ENCODE measurements at places on chromosomes 4 and X. TPM values are rescaled to one million over a fixed set of nuclear protein-coding genes. Genes with fewer than 3 reads are reported as not detected.

- no peak overlapping the region for H3K27ac ChIP-seq
- no peaks in the 10 kb centered on the region for H3K36me3 ChIP-seq
- no peak overlapping the region for H3K4me3 ChIP-seq
- H3K27me3 ChIP-seq = no peaks in the 10 kb centered on the region
- DNase-seq = no peak
- no peaks in the 10 kb centered on the region for H3K4me1 ChIP-seq
Measured at GRCh38 chrX:31092476-31092875, 20.6 kb upstream of the FTHL17 start.

DNA sequence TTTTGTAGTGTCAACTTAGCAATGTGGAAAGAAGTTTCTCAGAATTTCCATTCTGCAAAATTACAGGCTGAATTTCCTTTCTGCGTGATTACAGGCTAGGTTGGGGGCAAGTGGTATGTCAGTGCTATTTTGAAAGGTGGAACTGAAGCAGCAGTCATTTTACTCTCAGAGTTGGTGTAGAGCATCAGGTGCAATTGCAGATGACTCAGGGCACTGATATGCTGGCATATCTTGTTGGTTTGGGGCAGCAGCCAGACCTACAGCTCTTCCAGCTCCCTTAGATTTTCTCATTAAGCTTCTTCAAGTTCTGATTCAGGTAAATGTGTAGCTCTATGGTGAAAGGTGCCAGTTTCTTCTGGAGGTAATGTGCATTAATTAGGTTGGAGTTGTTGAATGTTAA lies 930.7 kb upstream of the PCDH10 start:
- no peak for DNase-seq
- H3K36me3 ChIP-seq = no peaks in the 10 kb centered on the region
- H3K4me1 ChIP-seq = no peaks in the 10 kb centered on the region
- H3K27me3 ChIP-seq = no peaks in the 10 kb centered on the region

DNA sequence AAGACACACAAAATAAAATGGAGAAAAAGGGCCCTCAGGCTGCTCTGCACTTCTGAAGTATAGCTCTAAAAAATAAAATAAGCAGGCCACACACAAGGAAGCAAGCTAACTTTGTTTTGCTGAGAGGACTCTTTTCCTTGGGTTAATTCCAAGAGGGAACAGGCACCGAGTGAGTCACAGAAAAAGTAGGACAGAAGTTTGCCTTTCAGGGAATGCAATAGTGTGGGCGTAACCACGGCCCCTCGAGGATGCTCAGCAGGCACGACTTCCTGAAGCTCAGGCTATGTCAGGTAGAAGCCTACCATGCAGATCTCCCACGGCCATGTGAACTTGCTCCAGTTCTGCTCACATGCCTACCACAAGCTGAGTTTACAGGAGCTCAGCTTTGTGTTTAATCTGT lies 22.1 kb downstream of the PPP1R2C start:
- H3K4me3 ChIP-seq = no peak overlapping the region
- no peaks in the 10 kb centered on the region for H3K27me3 ChIP-seq
- DNase-seq = no peak
- H3K4me1 ChIP-seq = no peaks in the 10 kb centered on the region

DNA sequence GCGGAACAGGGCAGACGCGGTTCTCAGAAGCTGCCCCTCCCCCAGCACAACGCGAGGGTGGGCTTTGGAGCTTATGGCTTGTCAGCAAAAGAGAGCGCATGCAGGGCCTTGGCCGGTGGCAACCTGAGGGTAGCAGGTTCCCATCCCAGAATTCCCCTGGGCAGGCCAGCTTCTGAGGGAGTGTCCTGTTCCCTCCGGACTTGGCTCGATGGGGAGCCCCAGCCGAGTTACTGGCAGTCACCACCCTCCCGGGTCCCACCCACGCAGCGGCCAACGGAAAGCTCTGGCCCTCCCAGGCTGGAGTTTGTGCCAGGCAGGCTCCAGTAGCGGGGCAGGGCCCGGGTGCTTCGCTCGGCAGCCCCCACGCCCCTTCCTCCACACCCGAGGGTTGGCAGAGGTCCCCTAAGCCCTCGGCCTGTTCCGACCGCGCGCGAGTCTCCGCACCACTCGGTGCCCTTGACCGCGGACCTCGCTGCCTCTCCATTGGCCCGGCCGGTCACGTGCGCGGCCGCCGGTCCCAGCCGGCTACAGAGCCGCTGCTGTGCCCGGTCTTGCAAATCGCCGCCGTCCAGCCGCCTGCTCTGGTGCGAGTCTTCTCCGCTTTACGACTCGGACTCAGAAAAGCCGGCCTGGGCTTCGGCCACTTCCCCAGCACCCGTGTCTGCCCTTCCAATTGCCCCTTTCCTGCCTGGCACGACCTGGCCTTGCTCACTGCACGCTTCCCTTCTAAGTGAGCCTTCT lies 20.9 kb upstream of the MTM1 start:
- H3K4me3 ChIP-seq = peak overlapping the region; percentile 31
- peak; percentile 84 for DNase-seq
- H3K4me1 ChIP-seq = no peaks in the 10 kb centered on the region
- H3K27ac ChIP-seq = peak overlapping the region; percentile 40
- H3K36me3 ChIP-seq = no peaks in the 10 kb centered on the region

DNA sequence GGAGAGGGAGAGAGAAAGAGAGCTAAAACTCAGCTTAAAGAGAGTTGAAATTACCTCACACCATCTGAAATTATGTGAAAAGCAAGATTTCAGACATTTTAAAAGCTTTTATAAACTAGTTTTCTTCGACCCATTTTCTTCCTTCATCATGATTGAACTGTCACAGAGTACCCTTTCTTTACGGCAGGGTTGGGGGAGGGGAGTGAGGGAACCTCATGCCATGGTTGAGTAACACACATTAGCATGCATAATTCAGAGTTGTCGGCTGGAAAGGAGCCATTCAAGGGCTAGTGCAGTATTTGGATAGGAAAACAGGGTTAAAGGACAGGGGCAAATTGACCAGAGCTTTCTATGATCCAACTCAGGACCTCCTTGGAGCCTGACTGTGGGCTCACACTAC lies 46.2 kb downstream of the PCDH19 start:
- DNase-seq = no peak
- H3K27me3 ChIP-seq = no peaks in the 10 kb centered on the region
- no peaks in the 10 kb centered on the region for H3K4me1 ChIP-seq
- H3K27ac ChIP-seq = no peak overlapping the region
- no peak overlapping the region for H3K4me3 ChIP-seq

DNA sequence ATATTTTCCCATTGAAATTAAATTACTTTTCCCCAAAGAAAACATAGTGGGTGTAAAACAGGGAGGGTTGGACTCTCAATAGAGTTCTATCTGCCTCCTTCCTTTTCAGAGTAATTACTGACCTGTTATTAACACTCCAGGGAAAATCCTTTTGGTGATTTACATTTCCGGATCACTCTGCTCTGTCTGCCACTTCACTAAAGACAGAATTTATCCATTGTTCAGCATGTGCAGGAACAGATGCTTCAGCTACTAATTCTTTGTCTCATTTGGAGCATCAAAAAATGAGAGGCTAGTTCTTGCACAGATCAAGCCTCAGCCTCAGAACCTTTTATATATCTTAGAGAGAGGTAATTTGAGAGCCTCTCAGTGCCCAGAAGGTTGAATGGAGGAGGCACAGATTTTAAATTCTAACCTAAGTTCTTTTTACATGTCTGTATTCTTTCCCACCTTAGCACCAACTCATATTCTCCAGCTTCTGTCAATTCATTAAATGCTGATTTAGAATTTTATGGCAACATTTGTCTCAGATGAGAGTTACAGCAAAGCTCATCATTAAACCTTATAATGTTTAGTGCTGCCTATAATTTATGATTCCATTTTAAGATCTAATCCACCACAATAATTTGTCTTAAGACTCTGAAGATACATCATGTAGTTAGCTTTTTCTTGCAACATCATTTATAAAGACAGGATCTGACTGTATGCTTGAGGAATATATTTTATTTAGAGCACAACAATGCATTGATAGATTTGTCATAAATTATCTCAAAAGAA lies 1494.4 kb downstream of the STIM2 start:
- no peak overlapping the region for H3K4me3 ChIP-seq
- no peak for DNase-seq
- H3K27me3 ChIP-seq = no peaks in the 10 kb centered on the region

BMX gene
- total RNA-seq = 0.33 TPM

- peak; percentile 87 for DNase-seq
- peak overlapping the region; percentile 90 for H3K27ac ChIP-seq
- no peak overlapping the region for H3K4me3 ChIP-seq
- H3K36me3 ChIP-seq = no peaks in the 10 kb centered on the region
- H3K4me1 ChIP-seq = peaks cover 46% of the 10 kb centered on the region
- H3K27me3 ChIP-seq = no peaks in the 10 kb centered on the region
Measured at GRCh38 chr4:10006231-10006600, 15.1 kb downstream of the SLC2A9 start.

GRCh38 chrX:12977761-12978204 lies 2.9 kb downstream of the TMSB4X start:
- no peaks in the 10 kb centered on the region for H3K36me3 ChIP-seq
- peak overlapping the region; percentile 29 for H3K27ac ChIP-seq
